ENCODE measurements at places on chromosomes 4 and X.

DNA sequence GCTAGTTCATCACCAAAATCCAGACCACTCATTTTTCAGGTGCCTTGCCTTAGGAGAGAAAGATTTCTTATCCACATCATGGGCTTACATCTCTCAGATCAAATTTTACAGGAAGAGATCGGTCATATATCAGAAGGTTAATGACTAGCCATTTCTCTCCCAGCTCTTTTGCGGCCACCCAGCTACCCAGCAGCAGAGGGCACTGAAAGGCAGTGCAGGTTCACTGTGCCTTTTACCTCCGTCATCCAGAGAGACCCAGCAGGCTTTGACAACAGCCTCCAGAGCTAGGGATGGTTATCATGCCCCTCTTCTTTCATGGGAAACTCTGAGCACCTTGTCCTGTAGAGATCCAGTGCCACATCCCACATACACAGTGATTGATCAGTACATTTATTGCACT is 384.8 kb downstream of the AFF2 start:
- no peak for DNase-seq

GRCh38 chr4:5267408-5267807 is 216.1 kb downstream of the STK32B start:
- DNase-seq = no peak

DNA sequence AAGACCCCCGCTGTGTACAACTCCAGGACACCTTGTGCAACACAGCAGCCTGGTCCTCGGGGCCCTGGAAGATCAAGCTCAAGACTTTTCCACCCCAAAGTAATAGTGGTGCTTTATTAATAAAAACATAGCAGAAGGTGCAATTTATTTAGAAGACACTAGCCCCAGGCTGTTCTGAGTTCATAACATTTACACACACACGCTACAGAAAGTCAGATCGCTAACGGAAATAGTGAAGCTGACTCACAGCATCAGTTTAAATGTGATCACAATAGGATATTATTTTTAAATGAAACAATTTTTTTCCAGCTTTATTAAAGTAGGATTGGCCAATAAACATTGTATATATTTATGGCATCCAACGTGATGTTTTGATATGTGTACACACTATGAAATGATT is 141.0 kb downstream of the STK32B start:
- DNase-seq = no peak

DNA sequence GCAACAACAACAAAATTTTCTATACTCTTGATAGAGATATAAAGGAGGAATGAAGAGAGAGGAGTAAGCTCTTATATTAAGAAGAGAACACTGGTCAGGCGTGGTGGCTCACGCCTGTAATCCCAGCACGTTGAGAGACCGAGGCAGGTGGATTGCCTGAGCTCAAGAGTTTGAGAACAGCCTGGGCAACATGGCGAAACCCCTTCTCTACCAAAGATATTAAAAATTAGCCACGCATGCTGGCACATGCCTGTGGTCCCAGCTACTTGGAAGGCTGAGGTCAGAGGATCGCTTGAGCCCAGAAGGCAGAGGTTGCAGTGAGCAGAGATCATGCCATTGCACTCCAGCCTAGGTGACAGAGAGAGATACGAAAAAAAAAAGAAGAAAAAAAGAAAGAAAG is 102.4 kb downstream of the TEX11 start:
- DNase-seq = no peak

- no peak for DNase-seq
Observed at GRCh38 chrX:51776851-51777250, 33.6 kb downstream of the GSPT2 start.

GRCh38 chrX:374596-374995 is 12.1 kb downstream of the PPP2R3B start:
- no peak for DNase-seq

DNA sequence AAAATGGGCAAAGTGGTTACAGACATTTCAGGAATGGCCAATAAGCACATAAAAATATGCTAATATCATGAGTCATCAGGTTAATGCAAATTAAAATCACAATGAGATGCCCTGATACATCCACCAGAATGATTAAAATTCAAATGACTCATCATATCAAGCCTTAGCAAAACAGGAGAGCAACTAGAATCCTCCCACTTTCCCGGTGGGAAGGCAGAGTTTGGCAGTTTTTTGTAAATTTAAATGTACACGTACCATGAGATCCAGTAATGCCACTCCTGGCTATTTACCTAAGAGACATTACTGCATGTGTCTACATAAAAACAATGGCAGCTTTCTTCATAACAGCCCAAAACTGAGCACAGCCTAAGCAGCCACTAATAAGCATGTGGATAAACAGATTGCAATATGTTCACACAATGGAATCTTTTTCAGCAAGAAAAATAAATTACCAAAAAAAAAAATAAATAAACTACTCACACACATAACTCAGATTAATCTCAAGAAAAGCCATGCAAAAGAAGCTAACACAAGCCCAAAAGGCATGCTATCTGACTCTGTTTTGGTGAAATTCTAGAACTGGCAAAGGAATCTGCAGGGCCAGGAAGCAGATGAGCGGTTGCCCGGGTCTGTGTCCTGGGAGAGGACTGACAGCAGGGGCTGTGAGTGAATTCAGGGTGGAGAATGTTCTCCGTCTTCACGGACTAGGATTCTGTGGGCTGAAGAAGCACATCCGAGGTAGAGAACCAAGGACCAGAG is 48.8 kb downstream of the AFAP1 start:
- no peak for DNase-seq

DNA sequence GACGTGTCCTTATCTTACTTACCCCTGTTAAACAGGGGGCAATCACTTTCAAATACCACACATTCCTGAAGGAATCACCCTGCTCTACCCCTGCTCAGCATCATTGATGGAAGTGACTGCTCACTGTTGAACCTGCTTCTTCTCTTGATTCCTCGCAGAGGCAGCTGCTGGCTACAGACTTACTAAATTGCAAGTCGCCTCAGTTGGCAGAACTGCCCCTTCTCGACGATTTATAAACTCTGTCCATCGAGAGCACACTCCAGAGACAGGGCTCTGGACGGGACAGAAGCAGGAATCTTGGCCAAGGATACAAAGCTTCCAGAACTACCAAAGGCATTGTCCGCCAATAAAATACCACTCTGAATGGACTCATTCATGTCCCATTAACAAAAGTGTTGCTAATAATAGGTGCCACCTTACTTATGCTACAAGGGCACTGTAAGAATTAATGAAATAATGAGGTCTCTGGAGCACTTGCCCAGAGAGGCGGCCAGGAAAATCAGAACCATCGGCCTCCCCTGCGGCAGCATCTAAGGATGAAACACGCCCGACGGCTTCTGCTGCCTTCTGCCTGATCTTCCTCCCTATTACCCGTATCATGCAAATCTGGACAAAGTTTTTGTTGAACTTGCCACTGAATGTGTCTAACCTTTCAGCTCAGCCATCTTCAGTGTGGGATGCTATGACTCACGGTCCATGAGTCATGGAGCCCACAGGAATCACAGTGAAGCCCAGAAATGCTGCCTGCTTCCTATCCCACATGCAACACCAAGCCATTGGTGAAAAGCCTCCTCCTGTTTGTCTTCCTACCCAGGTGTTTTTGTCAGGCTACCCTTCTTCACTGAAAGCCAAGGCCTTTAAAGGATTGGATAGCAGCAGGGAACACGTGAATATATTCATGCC is 164.9 kb downstream of the MAML3 start:
- DNase-seq = no peak

DNA sequence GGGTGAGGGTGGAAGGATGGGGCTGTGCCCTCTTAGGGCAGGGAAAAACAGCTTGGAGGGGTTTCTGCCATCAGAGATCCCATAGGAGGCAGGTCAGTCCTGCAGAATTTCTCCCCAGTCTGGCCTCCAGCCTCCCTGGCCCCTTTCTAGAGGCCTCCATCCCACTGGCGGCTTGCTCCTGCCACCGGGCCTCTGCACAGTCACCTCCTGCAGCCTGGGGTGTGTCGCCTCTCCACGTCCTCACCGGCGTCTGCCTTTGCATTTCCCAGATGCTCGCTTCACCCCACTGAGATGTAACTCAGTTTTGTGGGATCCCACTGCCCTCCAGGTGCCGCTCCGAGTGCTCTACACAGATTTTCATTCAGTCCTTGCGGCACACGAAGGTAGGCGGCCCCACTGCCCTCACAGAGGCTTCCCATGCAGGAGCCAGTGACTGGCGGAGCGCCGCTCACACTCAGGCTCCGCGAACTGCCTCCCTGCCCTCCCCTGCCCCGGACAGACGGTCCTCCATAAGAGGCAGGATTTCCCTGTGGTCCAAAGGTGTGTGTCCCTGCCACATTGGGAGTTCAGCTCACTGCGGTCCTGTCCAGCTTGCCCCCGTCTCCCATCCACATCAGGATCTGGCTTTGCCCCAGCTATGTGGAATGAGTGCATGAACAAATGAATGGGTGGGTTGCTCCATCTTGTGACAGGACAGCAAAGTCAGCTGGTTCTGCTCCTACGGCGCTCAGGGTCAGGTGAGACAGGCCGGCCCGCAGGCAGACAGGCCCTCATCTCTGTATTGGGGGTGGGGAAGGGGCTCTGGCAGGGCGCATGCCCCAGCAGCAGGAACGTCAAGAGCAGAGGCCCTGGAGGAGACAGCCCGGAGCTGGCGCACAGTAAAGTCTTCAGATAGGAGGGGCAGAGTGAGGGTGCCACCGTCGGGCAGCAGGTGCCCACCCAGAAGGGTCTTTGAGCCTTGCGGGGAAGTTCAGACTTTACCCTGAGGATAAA is 2.7 kb upstream of the TMEM271 start:
- DNase-seq = no peak

DNA sequence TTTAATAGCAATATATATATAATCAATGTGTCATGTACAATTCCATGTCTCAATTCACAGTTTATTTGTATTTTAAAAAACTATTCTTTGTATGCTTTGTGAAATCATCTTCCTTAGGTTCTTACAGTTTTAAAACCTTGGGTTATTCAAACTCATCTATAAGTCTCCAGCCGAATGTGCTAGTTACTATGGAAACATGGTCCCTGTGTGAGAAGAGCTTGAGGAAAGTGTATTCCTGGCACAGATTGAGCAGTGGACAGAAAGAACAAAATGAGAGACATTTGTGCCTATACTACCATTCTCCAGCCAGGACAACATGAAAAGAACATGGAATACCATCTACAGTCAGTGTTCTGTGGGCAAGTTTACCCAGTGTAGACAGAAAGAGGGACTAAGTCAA is 103.4 kb downstream of the EFHC2 start:
- DNase-seq = no peak

DNA sequence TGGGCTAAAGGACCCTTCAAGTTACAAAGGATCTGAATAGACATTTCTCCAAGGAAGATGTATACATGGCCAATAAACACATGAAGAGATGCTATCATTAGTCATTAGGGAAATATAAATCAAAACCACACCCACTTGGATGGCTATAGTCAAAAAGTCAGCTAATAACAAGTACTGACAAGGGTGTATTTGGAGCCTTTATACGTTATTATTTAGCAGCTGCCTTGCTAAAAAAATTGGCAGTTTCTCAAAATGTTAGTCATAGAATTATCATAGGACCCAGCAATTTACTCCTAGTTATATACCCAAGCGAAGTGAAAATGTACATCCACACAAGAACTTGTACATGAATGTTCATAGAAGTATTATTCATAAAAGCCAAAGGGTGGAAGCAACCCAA is 112.7 kb upstream of the DUSP21 start:
- DNase-seq = no peak

- DNase-seq = no peak
Observed at GRCh38 chr4:74316397-74316796, 8.1 kb downstream of the EPGN start.

DNA sequence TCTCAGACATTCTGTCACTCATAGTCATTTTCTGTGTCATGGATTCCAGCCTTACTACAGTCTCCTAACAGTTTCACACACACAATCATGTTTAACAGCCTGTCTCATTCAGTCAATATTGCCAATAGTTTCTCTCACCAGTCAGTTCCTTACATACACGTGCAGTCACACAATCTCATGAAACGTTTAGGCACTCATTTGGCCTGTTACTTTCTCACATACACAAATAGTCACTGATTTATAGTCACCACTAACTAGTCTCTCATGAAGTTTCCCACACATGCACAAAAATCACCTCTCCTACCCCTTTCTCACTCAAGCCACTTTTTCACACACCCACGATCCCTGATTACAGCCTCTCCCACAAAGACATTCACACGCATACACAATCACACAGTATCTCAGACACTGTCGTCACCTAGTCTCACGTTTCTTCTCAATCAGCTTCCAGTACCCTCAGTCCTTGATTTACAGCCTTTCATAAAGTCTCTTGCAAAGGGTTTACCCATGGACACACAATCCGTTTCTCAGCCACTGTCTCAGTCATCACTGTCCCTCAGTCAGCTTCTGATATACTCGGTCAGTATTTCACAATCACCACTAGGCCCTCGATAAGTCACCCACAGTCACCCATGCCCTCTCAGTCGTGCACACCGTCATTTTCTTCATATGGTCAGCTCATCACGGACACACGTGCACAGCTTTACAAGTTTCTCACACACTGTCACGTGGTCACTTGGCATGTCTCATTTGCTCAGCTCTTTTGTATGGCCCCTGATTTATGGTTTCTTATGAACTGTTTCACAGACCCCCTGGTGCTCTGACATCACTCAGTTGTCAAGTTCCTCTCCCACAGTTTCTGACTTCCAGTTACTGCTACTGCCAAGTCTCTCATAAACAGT is 4.2 kb upstream of the CFP start:
- DNase-seq = no peak

GRCh38 chrX:43845776-43846175 is 36.5 kb downstream of the MAOB start:
- no peak for DNase-seq

DNA sequence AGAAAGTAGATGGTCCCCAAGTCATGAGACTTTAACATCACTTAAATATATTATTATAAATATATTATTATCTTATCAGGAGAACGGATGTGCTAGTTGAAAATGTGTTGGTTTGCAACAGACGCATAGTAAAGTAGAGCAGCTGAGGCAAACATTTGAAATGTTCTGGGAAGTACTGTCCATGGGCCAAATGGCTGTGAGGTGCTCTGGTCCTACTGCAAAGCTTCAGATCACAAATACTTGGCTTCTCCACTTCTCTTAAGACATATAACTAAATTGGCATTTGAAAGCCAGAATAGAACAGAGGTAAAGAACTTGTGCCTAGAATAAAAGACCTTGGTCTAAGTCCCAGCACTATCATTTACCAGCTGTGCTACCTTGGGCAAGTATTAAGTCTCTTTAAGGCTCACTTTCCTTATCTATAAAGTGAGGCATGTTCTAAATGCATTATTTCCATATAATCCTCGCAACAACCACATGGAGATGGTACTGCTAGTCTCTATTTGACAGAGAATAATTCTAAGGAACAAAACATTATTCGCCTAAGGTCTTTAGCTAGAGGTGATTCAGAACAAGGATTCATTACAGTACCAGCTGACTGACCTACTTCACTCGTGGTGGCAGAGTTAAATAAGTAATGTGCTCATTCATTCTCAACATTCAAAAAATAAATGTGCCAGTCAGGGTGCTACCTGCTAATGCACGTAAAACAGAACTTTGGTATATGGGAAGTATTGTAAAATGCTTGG is 297.1 kb downstream of the PPP3CA start:
- DNase-seq = no peak

DNA sequence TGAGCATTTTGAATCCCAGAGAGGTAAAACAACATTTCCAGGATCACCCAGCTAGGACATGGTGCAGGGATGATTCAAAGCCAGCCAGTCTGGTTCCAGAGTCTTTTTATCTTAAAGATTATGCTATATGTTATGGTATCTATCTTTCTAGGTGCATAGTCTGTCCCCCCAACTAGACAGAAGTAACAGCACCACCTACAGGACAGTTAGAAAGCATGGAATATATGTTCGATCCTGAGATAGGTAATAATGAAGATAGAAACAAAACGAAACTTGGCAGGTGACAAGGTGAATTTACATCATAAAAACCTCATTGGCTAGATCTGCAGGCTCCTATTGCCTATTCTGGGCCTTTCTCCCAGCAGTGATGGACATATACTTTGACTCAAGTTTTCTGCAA is 723.2 kb downstream of the SMARCA1 start:
- DNase-seq = no peak

All from stimulated activated CD8-positive, alpha-beta memory T cell treated with anti-CD3 and anti-CD28 coated beads, Interleukin-4, amount 100 ng/mL, for 1 hour (primary cell).